Stimulated activated CD4-positive, alpha-beta T cell treated with anti-CD3 and anti-CD28 coated beads, Interleukin-4, amount 100 ng/mL, for 24 hours (primary cell): ENCODE measurements at places on chromosomes 12 and 14.

- DNase-seq = no peak
Measured at GRCh38 chr12:57341275-57341990, 89.4 kb downstream of the R3HDM2 start.

GRCh38 chr14:93462479-93462878 lies 31.7 kb downstream of the UNC79 start:
- no peak for DNase-seq

GRCh38 chr12:92138626-92139025 lies 7.0 kb downstream of the BTG1 start:
- no peak for DNase-seq

- no peak for DNase-seq
Measured at GRCh38 chr12:41476499-41477439, 288.6 kb downstream of the PDZRN4 start.

- no peak for DNase-seq
Measured at GRCh38 chr12:62722971-62723680, 211.8 kb downstream of the PPM1H start.

DNA sequence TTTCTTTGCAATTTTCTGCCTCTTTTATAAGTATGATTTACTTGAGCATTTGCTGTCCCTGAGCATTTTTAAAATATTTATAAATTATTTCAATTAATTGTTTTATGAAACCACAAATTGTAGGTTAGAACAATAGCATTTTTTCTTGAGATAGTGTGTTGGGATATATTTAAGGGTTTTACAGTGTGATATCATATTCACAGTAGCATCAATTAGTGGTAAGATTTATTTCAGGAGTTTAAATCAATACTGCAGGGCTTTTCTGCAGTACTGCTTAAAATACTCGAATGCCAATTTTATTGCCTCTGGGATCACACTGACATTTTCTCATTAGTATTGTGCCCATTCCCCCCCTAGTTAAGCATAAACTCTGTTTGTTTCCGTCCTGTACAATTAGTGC lies 82.2 kb downstream of the BHLHE41 start:
- no peak for DNase-seq

DNA sequence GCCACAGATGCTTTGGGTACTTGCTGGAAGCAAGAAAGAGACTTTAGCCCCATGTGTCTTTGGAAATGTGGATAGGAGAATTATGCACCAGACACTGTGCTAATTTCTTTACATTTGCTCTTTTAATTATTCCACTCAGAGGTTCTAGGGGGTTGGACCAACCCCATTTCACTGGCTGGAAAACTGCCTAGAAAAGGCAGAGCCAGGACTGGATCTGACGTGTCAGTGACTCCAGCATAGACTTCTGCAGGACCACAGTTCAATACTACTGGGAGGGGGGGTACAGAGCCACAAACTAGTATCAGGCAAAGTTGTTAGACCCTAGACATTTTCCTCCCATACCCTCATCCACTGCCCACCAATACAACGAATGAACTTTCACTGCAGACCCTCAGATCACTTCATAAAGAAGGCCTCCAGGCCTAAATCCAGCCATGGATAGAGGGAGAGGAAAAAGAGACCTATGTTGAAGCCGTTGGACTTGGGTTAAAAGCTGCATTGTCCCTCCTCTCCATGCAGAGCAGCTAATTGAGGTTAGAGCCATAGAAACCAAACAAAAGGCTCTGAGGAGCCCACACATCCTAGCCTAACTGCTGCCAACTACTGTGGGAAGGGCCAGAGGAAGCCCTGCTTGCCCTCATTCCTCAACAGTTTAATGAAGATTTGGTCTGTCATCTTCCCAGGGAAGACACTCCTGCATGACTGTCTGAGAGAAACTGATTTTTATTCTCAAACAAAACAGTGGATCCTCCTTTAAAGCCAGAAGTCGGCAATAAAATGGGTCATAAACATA lies 68.7 kb downstream of the STON2 start:
- no peak for DNase-seq

DNA sequence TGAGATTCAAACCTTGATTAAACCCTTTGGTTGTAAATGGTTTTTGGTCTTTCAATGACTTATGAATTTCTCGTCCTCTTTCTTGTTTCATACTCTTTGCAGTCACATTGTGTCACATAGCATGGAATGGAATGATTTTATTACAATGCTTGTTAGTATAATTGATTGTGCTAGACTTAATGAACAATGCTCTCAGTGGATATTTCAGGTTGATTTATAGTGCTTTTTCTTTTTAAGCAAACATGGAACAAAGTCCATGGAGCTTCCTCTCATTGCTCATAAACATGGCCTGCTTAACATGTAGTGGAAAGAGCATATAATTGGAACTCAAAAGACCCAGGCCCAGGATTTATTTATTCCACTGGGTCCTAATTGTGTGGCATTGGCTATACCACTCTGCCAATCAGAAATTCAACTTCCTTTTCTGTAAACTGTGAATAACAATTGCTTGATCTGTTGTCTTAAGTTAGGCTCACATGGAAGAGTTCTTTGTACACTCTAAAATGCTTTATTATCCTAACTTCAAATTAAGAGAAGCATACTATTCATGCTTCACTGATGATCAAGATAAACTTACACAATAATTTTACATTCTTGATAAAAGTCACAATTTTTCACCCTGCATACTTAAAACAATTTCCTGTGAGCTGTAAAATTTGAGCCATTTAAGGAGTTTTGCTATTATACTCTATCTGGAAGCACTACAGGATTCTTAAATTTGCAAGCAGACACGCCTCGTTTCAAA lies 370.5 kb upstream of the PDE3A start:
- DNase-seq = no peak

DNA sequence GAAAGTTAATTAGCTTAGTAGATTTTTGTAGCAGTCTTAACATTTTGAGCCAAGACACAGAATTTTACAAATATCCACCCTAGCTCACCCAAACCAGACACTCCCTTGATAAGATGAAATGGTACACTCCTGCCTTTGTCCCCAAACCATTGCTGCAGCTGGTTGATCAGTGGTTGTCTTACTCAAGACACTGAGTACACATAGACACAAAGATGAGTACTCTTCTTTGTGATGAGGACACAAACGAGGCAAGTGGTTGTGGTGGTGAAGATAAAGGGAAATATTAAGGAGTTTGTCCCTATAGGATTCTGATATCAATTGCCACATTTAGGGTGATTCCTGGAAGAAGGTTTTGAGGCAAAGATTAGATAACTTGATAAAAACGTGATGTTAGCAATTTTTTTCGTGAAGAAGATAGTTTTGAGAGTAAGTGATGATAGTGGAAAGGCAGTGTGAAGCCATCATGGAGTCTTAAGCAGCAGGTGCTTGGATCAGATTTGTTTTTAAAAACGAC lies 21.4 kb upstream of the ATP2B1 start:
- no peak for DNase-seq
